HFFc6 (cell line): ENCODE measurements at places on chromosomes 2 and 18.

DNA sequence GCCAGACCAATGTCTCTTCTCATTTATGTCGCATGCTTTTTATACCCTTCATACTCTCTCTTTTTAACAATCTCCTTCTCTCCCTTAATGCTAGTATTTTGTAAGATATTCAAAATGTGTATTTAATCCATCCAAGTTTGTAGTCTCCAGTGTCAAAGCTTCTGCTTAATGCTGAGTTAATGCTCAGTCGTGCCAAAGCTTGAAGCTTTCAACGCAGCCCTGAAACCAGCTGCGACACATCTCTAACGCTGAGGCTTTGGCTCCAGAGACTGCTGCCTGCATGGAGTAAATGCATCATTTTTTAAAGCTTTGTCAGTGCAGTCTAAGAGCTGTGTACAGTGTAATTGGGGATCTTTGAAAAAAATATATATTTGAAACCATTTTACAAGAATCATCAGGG is 2108.8 kb upstream of the PIK3C3 start:
- DNase-seq, result no peak

- DNase-seq, result peak; percentile 17
Measured at GRCh38 chr18:55206927-55207326, 247.7 kb upstream of the CCDC68 start.

GRCh38 chr2:234249873-234250272 is 199.4 kb downstream of the SPP2 start:
- peak; percentile 79 for DNase-seq

DNA sequence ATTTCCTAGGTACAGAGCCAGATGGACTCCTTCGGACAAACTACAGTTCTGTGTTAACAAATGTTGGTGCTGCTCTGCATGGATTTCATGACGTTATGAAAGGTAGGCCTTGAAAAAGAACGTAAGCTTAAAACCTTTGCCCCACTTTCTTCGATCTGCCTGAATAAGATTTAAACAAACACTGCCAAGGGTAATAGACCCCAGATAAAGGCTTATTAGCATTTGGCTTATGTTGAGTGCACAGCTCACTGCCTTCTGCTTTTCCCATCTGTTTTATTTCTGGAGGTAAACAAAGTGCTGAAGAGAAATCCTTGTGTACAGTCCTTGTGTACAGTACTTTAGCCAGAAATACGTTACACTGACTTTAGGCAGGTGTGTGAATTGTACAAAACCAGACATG is 50.0 kb upstream of the STON1 start:
- DNase-seq, result no peak

GRCh38 chr18:26091047-26091630 is 726 bp upstream of the SS18 start:
- DNase-seq, result no peak

DNA sequence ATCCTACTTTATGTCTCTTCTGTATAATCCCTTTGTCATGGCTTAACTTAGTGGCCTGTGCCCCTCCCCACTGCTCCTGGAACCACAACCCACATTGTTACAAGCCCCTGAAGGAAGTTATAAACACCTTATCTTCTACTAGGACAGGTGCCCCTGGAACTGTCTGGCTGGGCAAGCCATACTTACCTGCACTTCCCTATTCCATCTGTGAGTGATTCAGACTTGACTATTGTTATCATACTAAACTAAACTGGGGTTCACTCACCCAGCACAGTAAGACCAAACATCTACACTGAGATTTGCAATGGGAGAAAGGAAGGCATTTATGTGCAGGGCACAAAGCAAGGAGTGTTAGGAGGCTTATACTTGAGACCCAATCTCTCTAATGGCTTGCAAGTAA is 3.7 kb upstream of the UGT1A6 start:
- no peak for DNase-seq

DNA sequence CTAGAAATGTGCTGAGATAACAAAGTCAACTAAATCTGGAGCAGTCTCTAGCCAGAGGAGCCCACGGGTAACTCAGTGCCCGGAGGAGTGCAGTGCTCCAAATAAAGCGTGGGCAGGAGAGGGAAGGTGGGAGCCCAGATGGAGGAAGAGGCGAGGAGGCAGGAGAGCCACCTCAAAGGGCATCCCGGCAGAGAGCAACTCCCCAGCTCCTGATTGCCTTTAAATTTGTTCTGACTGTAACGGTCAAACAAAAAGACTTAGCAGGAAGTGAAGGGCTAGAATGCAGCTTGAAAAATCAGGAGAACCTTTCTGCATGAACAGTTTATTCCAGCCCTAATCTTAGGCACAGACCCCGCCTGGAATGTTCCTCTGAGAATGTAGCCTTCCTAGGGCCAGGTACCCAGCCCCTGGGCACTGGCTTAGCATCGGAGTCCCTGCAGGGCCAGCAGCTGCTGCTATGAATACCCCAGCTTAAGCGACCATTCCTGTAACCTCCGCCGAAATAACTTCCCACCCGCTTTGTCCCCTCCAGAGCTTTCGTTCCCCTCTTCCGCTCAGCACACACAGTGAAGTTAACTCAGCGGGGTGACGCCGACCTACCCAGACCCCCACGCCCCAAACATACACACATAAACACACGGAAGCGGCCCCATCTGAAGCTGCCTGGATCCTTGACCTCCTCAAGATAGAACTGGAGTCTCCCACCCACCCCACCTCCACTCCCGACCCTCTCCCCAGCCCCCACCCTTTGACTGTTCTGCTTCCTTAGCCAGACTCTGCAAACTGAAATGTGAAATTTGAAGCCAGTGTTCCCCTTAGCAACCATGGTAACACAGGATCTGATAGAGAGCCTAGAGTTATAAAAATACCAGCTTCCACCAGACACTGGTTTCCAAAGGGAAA is 123.2 kb downstream of the SMAD7 start:
- DNase-seq, result peak; percentile 70

GRCh38 chr2:221431477-221431876 is 140.6 kb downstream of the EPHA4 start:
- DNase-seq, result no peak

DNA sequence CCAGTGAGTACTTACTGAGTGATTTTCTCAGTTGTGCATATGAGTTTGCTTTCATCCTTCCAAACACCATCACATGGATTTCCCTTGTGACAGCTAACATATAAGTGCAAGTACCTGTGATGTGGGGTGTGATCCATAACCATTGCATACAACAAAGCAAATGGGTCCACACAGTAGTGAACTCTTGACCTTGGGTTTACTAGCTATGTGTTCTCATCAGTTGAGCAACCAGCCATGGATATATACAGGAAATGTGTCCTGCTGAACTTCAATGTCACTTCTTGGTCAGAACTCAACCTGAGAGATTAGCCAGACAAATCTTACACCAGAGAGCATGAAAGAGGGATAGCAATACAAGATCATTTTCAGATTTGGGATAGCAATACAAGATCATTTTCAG is 420.9 kb upstream of the KCNH7 start:
- DNase-seq, result no peak

- DNase-seq, result peak; percentile 36
Measured at GRCh38 chr2:172082944-172083627, 2.2 kb upstream of the DLX1 start.

DNA sequence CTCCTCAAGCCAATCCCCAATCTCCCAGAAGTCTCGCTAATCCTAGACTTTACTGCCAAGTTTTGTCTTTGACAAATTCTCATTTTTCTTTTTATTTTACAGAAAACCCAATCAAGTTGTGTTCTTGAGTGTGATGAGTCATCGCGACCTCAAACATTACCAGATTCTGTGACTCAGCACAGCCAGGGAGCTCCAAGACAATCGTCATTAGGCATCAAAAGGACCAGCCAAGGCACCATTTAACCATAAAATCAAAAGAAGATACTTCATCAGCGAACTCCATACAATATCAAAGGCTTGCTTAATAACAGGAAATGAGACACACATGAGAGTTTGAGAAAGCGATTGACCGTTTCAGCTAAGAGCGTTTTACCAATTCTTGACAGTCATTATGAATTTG is 146.2 kb upstream of the AGAP1 start:
- DNase-seq, result peak; percentile 74

DNA sequence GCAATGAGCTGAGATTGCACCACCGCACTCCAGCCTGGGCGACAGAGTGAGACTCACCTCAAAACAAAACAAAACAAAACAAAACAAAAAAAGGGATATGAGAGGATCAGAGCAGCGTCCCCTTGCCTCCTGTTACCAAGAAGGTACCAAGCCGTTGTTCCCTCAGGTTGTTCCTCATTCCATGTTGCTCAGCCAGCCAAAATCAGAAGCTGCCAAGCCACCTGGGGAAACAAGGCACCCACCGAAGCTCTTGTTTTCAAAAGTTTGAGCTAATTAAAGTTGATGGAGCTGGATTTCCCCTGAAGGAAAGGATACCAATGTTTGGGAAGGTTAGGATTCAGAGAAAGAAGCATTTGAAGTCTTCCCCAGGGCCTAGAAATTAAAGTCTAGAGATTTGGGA is 21.8 kb upstream of the STEAP3 start:
- no peak for DNase-seq

DNA sequence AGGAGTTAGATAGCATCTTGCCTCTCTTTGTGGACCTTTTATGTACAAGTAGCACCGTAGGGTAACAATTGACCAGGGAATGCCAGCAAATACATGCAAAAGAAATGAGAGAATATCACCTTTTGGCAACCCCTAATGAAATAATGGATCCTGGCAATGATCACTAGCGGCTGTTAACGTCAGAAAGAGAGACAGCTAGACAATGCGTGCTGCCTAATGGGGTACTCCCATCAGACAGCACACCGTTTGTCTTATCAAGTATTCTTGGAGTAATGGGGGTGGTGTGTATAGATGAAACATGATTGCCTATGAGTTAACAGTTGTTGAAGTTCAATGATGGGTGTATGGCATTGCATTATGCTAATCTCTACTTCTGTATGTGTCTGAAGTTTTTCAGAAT is 1.6 kb downstream of the ELAC1 start:
- DNase-seq, result no peak

GRCh38 chr2:100972452-100972851 is 29.6 kb upstream of the RPL31 start:
- no peak for DNase-seq

GRCh38 chr18:45687621-45688020 is 36.4 kb upstream of the SLC14A1 start:
- no peak for DNase-seq

DNA sequence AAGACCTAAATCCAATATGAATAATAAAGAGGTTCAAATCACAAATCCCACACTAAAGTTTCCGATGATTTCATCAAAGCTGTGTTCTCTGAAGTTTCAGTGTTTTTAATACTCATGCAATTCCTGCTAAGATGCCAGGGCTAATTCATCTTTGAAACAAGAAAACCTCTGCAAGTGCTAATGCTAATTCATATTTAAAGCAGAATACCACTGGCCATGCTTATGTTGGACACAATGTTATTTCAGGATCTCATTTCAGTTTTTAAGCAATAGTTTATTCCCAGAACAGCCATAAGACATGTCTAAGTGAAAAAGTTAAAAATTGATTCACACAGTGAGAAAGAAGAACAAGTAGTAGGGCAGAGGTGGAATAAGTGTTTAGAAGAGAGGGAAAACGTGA is 62.8 kb downstream of the GRB14 start:
- no peak for DNase-seq

- no peak for DNase-seq
Measured at GRCh38 chr2:160347269-160347863, 146.2 kb downstream of the RBMS1 start.

DNA sequence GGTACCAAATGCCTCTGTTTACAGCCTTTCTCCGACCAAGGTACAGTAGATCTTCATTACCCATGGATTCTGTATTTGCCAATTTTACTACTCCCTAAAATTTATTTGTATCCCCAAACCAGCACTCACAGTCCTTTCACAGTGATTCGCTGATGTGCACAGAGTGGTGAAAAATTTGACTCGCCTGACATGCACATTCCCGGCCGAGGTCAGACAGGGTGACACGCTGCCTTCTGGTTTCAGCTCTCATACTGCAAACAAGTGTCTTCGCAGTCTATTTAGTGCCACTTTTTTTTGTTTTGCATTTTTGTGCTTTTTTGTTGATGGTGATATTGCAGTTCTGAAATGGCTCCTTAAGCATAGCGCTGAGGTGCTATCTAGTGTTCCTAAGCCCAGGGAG is 71.0 kb downstream of the MAPK4 start:
- DNase-seq, result no peak

- no peak for DNase-seq
Measured at GRCh38 chr2:98374286-98374685, 28.0 kb downstream of the CNGA3 start.

- DNase-seq, result no peak
Measured at GRCh38 chr2:99629320-99629719, 139.5 kb upstream of the REV1 start.

- DNase-seq, result no peak
Measured at GRCh38 chr2:67777010-67777409, 285.8 kb downstream of the C1D start.

DNA sequence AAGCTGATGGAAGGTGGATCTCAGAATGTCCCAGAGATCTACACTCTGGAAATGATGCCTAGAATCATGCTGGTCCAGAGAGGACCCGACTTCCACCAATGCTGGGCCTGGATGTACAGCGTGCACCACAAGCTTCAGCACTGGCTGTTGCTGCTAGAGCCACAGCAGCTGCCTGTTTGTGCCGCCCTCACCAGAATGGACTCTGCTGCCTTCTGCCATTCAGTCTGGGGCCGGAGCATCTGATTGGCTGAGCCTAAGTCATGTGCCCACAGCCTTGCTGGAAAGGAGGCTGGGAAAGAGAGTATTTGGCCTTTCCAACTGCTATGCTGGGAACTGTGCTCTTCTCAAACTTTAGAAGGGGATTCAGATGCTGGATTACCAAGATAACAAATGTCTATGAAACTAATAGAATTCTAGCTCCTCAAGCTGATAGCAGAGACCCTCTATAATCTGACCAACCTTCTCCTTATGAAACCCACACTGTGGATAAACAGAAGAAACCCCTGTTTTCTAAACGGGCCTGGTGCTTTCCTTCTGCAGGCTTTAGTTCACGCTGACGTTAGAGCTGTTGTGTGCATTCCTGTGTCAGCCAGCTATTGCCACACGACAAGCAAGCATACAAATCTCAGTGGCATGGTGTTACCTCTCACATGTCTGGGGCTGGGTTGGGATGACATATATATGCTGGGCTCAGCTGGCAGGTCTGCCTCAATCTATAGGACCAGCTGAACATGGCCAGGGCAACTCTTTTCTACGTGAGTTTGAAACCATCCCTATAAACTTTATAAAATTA is 4.1 kb upstream of the LOXHD1 start:
- peak; percentile 33 for DNase-seq

- DNase-seq, result no peak
Measured at GRCh38 chr2:116545286-116546068, 1269.0 kb upstream of the DDX18 start.

GRCh38 chr2:32355976-32356680 is 695 bp upstream of the BIRC6 start:
- no peak for DNase-seq

DNA sequence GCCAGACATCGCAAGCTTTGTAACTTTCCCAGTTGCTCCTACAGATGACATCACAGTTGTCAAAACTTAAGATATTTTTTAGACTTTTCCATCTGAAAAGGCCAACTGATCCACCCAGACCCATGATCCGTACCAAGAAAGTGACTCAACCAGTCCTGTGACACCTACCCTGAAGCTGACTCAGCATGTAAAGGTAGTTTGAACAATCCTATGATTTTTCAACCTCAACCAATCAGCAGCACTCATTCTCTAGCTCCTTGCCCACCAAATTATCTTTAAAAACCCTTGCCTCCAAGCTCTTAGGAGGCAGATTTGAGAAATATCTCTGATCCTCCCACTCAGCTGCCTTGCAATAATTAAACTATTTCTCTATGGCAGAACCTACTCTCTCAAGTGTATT is 1686.7 kb upstream of the LRRTM1 start:
- DNase-seq, result no peak
